ENCODE measurements at places on chromosomes 1 and 21.
A peak's percentile ranks its signal among the peaks of the same experiment; 100 is the strongest.

DNA sequence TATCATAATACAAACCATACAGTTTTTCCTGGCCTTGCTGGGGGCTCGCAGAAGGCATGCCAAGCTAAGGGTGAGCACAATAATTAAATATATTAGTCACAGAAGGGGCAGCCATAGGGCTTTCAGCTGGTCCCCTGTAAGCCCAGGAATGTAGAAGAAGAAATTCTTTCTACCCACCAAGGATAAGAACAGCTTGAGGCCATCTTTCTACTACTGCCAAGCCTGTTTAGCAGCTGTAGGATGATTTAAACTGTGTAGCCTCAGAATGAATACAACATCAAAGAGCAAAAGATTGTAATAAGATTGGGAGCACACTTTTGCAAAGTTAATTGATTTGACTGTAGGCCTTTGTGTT is 171.5 kb downstream of the LRRC7 start:
- no peak for DNase-seq

DNA sequence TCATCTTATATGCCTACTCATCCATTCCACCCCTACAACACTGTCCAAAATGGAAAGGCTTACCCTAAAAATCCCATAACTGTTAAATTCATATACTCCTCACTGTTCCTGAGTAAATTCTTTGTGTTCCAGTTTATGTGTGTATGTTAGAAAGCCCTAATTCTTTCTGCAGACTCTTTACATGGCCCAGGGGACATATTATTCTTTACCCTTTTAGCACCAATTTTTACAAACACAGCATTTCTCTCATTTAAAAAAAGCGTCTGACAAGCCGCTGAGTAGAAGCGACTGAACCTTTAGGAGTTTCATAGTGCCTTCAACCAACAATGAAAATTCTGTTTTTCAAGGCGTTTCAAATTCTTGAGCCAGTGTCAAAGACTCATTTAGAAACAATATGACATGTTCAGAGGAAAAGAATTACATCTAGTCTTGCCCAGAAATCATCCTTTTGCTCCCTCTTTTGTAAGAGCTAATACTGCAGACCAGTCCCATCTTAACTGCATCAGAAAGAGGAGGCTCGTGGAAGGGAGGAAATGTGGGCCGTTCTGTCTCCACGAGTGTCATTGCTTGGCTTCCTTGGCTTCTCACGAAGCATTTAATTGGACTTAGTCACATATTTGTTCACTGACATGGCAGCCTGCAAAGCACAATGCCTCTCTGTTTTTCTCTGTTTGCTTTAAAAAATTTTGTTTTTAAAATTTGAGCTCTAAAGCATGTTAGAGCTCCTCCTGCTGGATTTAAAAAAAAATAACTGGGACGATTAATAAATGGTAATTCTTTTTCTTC is 21.3 kb upstream of the C1orf105 start:
- no peak for DNase-seq

DNA sequence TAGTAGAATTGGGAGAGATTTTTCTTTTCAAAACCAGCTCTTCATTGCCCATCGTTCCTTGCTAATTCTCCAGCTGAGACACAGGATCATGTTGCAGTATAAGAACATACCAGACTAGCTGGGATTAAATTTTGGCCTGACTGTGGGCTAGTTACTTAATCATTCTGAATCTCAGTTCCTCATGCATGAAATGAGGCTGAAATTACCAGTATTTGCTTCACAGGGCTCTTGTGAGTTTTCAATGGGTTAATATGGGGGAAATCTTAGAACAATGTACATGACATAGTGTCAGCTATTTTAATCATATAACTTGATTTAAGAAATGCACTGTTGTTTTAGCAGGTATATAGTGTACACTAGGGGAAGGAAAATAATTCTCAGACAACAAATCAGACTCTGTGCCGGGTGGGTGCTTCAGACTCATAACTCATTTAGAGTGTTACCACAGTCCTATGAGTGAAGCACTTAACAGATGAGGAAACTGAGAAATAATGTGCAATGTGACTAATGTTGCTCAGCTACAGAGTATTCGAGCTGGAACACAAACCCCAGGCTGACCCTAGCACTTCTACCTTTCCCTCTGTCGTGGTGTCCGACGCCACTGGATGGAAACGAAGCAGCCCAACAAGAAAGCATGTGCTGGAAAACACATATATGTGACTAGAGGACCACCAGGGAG is 137.6 kb upstream of the SGIP1 start:
- DNase-seq, result no peak

DNA sequence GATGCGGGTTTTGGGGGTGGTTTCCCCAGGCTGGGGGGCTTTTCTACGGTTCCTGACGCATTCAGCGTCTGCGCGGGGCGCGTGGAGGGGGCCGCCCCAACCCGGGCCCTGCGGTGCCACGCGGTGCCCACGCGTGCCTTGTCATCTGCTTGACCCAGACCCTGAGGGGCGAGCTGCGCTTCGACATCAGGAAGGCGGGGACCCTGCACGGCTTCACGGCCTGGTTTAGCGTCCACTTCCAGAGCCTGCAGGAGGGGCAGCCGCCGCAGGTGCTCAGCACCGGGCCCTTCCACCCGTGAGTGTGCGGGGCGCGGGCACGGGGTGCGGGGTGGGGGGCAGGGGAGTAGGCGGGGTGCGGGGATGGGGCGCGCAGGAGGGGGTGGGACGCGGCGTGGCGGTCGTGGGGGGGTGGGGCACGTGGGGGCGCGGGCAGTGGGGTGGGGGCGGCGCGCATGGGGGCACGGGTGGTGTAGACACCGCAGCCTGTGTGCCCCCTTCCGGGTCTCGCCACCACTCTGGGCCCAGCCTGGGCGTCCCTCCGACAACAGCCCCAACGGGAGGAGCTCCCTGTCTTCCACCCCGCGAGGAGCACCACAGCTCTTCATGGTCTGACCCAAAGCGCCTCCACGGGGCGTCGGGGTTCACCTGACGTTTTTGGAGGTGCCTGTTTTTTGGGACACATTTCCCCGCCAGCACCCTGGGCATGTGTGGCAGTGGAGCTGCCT is 26.3 kb downstream of the PRMT2 start:
- no peak for DNase-seq

DNA sequence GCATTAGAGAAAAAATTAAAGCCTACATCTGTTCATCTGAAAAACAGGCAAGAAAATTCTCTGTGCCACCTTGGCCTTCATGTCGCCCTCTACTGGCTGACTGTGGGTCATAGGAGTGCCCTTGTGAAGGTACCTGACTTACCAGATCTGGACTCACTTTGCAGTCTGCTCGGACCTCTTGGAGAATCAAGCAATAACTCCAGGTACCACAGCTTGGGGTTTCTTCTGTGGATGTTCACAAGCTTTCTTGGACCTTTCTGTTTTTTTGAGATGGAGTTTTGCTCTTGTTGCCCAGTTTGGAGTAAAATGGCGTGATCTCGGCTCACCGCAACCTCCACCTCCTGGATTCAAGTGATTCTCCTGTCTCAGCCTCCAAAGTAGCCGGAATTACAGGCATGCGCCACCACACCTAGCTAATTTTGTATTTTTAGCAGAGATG is 2.4 kb upstream of the PRAMEF18 start:
- peak; percentile 6 for DNase-seq

DNA sequence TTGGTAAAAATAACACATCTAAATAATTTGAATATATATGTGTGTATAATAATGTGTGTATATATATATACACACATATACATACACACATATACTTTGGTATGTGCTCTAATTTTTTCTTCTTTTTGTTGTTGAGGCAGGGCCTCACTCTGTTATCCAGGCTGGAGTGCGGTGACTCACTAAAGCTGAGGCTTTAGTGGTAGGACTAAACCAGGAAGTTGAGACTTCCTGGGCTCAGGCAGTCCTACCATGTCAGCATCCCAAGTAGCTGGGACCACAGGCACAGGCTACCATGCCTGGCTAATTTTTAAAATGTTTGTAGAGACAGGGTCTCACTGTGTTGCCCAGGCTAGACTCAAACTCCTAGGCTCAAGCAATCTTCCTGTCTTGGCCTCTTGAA is 46.7 kb upstream of the CXADR start:
- DNase-seq, result no peak

Measured in activated naive CD4-positive, alpha-beta T cell (primary cell).